ENCODE measurements at places on chromosomes 6 and 20. TPM values are rescaled to one million over a fixed set of nuclear protein-coding genes. Genes with fewer than 3 reads are reported as not detected.

- no peak for DNase-seq
Measured at GRCh38 chr20:59146780-59147565, 16.6 kb upstream of the ZNF831 start.

DNA sequence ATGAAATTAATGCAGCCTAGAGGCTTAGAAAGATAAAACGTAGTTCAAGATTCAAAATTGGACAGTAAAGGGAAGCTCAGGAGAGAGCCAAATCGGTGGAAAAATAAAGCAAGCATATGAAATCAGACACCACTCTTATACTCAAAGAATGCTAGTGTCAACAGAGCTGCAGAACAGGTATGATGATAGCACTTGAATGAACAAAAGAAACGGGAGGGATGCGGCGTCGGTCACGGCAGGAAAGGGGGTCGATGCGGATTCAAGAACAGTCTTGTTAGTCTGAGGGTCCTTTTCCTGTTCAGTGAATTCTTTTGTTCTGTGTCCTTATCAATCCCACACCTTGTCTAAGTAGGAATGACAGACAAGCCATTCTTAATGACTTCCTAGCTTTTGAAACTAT is 114.4 kb downstream of the FOXC1 start:
- DNase-seq = no peak

DNA sequence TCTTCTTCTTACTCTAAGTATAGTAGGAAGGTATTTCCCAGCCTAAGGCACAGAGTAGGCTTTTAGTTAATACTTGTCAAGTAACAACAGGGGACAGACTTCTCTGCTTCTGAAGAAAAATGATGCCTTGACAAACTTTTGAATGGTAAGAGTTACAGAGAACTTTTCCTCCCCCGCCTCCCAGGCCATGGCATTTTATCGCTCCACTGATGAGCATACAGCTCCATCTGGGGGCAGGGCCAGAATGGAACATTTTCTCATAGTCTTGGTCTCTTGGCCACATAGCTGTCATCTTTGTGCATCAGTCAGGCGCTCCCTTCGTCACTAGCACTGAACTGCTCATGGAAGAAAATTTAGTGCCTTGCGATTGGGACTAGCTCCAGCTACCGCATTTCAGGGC is 1066.8 kb upstream of the CITED2 start:
- peak; percentile 97 for DNase-seq

DNA sequence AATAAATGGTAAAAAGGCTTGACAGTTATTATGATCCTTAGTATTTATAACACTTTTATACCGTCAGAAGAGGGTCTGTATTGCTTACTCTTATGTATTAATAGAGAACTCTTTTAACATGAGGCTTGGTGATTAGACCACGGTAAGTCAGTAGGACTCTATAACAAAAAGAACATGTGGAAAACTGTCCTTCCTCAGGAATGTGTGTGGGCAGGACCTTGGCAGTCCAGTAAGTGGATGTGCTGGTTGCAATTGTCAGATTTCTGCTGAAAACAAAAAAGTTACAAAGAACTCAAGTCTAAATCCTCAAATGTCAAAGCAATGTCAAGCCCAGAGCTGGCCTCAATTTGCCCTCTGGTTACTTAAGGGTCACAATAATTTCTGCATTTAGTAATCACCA is 81.1 kb downstream of the PLCG1 start:
- DNase-seq = no peak

DNA sequence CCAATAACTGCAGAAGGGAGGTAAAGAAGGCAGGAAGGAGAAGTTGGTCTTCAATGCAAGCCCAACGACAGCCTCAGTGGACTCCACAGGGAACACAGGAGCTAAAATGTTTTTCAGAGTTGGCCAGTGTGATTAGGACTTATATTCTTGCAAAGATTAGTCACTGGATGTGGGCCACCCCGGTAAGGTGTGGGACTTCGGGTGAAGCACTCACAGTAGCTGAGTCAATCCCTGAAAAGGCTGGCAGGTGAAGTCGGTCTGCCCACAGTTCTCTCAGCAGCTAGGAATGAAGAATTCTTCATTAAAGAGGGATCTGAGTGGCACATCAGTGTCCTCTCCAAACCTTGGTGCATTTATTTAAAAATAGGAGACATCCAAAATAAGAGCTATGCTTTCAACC is 94.8 kb downstream of the KLHL32 start:
- no peak for DNase-seq

The ALDH8A1 gene
- not detected for total RNA-seq

DNA sequence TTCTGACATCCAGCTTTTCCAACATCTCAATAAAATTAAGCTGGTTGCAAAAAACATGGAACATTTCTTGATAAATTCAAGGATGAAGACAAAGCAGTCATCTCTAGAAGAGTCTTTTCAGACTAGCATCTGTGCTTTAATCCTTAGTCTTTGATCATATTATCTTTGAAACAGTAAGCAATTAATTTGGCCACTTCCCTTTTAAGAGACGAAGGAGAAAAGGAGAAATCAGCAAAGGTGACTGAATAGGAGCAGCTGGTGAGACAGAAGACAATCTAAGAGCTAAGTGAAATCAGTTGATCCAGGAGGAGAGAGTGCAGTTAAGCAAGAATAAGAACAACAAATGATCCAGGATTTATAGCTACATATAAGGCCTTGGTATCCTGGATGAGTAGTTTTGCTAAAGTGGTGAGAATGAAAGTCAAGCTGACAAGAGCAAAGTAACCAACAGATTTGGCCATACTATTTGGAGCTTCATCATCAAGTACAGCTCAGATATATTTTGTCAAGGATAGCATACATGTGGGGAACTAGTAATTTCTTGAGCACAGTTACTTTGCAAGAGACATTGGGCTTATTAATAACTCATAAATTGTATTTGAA is 215.5 kb downstream of the ADGB start:
- DNase-seq = no peak

- DNase-seq = no peak
Measured at GRCh38 chr20:10077081-10077471, 42.3 kb downstream of the ANKEF1 start.

The COL21A1 gene
- 41.5 TPM for total RNA-seq

DNA sequence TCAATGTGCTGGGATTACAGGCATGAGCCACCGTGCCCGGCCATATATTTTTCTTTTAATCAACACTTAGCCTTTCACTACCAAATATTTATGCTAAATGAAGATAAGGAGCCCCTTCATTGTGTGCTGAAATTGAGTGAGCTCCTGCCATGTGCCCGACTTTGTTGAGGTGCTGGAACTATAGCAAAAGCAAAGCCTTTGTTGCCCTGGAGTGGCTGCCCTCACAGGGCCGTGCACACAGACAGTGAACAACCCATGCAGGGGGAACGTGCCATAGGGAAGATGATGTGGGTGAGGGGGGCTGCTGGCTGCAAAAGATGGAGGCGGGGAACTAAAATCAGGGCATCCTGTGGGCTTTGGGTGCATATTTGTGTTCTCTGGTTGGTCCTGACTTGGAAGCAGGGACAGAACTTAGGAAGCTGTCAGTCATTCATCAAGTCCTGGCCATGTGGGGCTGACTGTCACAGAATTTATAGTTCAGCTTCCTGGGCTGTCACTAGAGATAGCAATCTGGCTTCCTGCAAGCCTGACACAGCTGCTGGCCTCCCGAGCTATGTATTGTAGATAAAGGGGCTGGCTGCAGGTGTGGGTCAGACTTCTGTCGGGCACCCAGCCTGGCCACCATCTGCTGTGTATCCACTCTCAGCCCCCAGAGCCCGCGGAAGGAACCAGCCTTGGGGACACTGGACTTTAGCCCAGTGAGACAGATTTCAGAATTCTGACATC is 56.8 kb upstream of the MPC1 start:
- DNase-seq = no peak

The ERGIC3 gene
- total RNA-seq = 630 TPM

- peak; percentile 36 for DNase-seq
Measured at GRCh38 chr20:51272401-51272800, 249.5 kb upstream of the KCNG1 start.

- no peak for DNase-seq
Measured at GRCh38 chr20:3553663-3554062, 82.8 kb downstream of the ATRN start.

The HBS1L gene
- 137 TPM for total RNA-seq

The SSTR4 gene
- not detected for total RNA-seq

DNA sequence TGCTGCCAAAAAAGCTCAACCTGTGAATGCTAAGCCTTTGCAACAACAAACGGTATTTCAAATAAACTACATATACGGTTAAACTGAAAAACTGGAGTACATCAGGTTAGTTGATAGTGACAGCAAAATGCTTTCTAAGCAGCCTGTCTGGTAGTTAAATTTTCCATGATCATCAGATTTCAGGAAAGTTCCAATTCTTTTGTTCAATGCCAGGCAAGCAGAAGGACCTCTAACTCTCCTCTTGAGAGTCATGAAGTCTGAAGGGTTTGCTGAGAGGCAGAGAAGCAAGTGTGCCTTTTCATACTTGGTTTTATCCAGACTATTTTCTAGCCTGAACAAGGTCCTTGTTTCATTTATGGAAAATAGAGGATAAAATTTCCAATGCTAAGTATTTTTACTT is 4.5 kb downstream of the FLRT3 start:
- DNase-seq = no peak

- no peak for DNase-seq
Measured at GRCh38 chr20:57432862-57433491, 41.8 kb downstream of the RBM38 start.
